Activated CD4-positive, alpha-beta T cell treated with anti-CD3 and anti-CD28 coated beads, Interleukin-2, amount 10 ng/mL, durations not matched to agents 7 days and 5 days (primary cell): ENCODE measurements at places on chromosomes 3 and 15. TPM values are rescaled to one million over a fixed set of nuclear protein-coding genes. Genes with fewer than 3 reads are reported as not detected.

GRCh38 chr3:159513867-159514380, 474.7 kb upstream of the IL12A start:
- H3K27ac ChIP-seq = no peak overlapping the region
- H3K27me3 ChIP-seq = no peaks in the 10 kb centered on the region
- DNase-seq = no peak
- no peak overlapping the region for H3K4me3 ChIP-seq
- no peaks in the 10 kb centered on the region for H3K36me3 ChIP-seq

DNA sequence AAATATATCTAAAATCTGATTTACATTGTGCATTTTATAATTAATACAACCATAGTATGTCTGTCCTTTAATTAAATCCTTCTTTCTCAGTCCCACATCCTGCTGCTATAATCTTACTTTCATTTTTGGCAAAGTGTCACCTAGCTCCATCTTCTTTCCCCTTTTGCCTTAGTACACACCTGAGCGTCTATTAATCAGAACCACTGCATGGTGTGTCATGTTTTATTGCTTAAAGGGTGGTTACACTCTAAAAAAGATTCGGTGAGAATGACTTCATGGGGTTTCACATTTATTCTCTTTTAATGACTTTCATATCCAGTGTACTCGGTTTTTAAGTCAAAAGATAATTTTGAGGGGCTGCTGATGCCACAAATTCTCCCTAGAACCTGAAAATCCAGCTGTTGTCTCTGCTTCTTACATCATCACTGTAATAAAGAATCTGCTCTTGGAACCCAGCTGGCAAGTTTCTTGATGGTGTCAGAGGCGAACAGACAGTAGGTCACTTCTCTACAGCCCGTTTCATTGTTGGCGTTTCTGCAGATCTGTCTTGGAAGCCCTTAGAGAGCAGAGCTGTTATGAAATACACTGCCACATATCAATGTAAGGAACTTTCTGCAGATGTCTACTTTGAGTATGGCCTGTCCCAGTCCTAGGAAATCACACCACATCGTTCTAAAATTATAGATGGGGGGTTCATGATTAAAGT, 99.7 kb downstream of the TIGIT start:
- H3K27ac ChIP-seq = no peak overlapping the region
- no peak overlapping the region for H3K4me3 ChIP-seq
- peaks cover 2% of the 10 kb centered on the region for H3K36me3 ChIP-seq
- H3K4me1 ChIP-seq = peaks cover 24% of the 10 kb centered on the region

DNA sequence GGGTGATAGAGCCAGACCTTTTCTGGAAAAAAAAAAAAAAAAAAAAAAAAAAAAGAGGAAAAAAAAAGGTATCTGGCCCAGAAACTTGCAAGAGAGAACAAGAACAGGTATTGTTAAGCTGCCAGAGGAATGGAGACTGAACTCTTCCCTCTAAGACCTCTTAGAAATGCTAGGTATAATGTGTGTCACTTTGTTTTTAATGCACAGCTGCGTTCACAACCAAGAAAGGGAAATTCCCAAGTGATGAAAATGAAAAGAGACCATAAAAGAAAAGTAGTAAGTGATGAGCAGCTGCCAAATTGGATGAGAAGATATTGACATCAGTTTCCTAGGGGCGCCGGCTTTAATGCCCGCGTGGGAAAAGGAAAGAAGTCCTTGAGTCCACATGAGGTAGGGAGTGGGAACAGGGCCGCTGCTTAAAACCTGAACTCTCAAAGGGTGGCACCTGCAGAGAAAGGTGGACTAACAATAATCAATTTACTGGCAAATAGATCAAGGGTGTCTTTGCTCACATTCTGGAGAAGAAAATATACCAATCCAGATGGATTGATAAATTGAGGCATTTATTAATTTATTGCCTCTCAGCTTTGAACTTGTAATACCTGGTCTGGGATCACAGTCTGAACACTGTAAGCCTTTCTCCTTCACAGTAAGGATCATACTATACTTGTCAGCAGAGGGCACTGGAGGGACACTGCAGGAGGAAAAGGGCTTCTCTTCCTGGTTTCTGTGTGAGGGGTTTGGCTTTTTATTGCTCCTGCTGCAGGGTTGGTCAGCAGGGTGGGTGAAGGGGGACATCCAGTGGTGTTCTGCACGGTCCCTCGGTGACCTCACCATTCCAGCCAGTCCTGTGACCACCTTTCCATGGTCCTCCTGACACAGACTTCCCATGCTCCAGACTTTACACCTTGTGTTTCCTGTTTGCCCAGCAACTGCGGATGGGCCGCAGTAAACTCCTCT, 131.6 kb downstream of the AQP9 start:
- H3K36me3 ChIP-seq = peaks cover 5% of the 10 kb centered on the region
- no peaks in the 10 kb centered on the region for H3K27me3 ChIP-seq
- DNase-seq = peak; percentile 63
- H3K4me1 ChIP-seq = peaks cover 10% of the 10 kb centered on the region
- H3K4me3 ChIP-seq = no peak overlapping the region

DNA sequence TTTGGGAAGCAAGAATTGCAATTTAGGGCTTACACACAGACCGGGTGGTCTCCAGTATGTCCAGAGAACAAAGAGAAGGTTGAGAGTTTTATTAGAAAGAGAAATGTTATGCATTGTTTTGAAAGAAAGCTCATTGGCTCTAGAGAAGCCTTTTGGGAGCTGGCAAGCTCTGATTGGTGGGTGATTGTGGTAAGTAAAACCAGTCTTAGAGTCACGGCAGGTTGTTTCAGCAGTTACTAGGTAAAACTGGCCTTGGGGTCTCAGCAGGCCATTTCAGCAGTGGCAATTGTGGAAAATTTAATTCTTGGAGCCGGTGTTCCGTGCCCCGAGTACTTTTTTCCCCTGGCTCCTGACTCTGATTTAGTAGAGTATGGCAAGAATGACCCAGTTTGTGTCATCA, 78.1 kb downstream of the MRPL46 start:
- no peaks in the 10 kb centered on the region for H3K36me3 ChIP-seq
- H3K4me1 ChIP-seq = no peaks in the 10 kb centered on the region
- no peak for DNase-seq

UCN2 gene
- not detected for total RNA-seq
